ENCODE measurements at places on chromosomes 3 and 15. TPM values are rescaled to one million over a fixed set of nuclear protein-coding genes. Genes with fewer than 3 reads are reported as not detected.

Gene CRABP1
- not detected for total RNA-seq

DNA sequence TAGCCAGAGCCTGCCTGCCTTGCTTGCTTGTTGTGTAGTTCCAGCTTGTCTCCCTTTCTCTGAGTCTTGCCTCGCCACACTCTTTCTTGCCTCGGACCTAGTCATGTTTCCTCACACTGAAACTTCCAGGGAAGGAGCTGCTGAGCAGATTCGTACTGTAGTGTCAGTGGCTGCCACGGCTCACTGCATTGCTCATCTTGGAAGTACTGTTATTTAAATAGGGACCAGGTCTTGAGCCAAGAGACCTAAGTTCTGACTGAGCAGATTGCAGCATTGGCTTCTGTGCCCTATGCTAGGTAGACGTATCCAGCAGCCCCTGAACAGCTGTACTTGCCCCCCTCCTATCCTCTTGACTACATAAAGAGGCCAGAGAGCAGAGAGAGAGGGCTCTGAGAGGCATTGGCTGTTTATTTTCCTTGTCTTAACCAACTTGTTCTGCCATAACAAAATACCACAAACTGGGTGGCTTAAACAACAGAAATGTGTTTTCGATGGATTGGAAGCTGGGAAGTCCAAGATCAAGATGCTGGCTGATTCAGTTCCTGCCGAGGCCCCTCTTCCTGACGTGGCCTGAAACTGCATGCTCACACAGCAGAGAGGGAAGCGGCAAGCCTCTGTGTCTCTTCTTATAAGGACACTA lies 5.8 kb upstream of the RARRES1 start:
- peak; percentile 60 for DNase-seq

Gene GPR62
- not detected for total RNA-seq

DNA sequence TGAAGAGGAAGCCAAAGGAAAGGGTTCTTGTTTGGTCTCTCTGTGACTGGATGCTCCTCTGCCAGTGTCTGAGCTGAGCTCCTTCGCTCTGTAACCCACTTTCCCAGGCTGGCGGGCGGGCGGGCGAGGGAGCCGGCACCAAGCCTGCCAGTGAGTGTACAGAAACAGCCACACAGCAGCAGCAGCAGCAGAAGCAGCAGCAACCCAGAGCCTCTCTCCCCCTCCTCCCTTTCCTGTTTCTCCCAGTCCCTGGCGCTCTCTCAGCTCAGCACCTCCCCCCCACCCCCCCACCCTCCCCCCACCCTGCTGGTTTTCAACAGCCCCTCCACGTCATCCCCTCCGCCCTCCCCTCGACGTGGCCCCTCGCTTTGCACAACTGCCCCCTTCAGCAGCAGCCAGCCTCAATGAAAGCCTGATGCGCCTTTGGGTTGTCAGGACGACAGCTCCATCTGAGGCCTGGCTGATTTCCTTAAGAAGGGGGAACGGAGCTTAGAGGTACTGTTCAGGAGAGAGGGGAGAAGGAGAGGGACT lies at the start of gene LSAMP:
Gene LSAMP, minus strand, starts transcription at position 177 of the 531 bp plus-strand sequence.
- peak; percentile 63 for DNase-seq

GRCh38 chr15:98612490-98613110 lies 35.7 kb upstream of the IGF1R start:
- DNase-seq: no peak

GRCh38 chr3:60674870-60675269 lies 576.4 kb downstream of the FHIT start:
- no peak for DNase-seq

DNA sequence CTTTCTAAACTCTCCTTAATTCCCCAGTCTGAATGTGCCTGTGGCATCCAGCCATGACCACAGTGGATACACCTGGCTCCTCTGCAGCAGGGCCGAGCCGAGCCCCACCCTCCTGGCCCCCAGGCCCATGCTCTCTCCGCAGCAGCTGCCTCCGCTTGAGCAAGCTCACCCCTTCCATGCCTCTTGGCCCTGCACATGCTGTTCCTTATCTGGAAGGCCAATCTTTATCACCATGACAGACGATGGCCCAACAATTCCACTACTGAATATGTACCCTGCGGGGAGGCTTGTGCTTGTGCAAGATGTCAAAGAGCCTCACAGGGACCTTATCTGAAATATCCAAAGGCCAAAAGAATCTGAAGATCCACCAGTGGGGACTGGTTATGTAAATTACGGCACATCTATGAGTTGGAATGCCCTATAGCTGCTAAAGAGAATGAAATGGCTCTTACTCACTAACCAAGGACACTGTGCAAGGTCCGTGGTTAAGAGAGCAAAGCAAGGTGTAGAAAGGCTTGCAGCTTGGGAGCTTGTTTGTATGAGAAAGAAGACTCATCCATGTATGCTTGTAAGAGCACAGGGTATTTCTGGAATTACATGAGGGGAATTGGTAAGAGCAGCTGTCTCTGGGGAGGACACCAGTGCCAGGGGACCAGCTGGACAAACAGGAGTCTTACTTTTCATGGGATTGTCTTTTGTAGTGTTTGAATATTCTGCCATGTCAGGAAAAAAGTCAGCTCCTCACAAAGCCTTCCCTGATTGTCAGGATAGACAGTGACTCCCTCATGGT lies 55.2 kb downstream of the WNT7A start:
- peak; percentile 66 for DNase-seq

Gene MESP1
- total RNA-seq: 0.69 TPM

- DNase-seq: no peak
Observed at GRCh38 chr15:38899300-38899699, 334.7 kb upstream of the RASGRP1 start.

Gene SLCO2A1
- 87.8 TPM for total RNA-seq

Gene PCNP
- total RNA-seq: 223 TPM

GRCh38 chr3:3705090-3705775 lies 94.0 kb upstream of the LRRN1 start:
- DNase-seq: no peak

GRCh38 chr3:117398141-117398899 lies 688.7 kb downstream of the TUSC7 start:
- DNase-seq: no peak

- DNase-seq: no peak
Observed at GRCh38 chr3:189953551-189953950, 167.1 kb downstream of the P3H2 start.

- no peak for DNase-seq
Observed at GRCh38 chr3:98588065-98588464, 5.3 kb downstream of the CPOX start.

Gene ZNF80
- not detected for total RNA-seq

DNA sequence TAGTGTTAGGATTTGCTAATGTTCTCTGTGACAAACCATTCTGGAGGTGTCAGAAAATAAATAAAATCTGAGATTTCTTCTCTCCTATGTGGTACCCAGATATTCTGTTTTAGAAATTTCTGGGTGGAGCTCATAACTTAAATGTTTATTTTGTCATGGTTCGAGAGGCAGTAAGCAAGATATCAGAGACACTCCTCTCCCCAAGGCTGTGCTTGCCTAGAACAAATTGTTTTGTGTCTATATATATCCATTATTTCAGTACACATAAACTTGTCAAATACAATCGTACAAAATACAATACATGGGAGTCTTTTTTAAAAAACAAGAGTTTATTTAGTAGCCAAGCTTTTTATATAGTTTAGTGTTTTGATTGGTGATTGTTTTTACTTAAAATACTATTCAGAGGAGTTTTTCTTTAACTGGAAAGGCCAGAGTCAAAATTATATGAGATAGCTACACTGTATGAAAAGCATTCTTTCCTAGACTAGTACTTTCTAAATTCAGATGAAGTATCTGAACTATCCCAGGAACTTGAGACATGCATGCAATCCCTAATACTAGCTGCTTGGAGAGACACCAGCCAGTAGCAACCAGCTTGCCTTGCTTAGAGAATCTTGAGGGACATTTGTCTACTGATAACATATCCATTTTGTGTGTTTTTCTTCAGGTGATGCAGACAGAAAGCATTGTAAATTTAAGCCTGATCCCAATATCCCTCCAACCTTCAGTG lies 4.7 kb downstream of the EXOG start:
- DNase-seq: no peak

DNA sequence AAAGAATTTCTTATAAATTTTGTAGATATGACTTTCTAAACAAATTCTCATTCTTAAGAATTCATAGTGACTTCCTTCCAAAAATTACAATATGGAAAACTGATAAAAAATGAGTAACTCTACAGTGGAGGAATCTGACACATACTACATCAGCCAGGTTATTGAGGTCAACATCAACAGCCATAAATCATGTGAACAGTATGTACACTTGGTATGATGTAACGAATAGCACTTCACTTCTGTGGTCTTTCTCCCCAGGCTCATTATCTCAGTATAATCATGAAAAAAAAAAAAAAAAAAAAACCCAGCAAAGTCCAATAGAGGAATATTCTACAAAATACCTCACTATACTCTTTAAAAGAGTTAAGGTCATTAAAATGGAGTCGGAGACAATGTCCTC lies 111.2 kb upstream of the SUCLG2 start:
- DNase-seq: no peak

- DNase-seq: no peak
Observed at GRCh38 chr15:69609776-69610175, 157.2 kb downstream of the RPLP1 start.

DNA sequence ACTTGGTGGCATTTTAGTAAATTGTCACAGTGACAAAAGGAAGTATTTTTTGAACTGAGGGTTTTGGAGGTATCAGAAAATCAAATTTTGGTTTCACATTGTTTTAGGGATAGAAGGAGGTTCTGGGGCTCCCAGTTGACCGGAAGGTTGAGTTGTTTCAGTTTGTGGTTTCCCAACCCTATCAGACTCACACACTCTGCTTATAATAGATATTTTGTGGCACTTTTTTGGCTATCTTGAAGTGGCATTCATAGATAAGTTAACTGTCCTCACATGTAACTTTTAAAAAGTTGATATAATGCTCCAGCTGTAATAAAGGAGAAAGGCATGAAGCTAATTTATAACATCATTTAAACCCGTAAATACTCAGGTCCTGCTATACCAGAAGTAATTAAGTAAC lies 12.8 kb downstream of the ARMC8 start:
- DNase-seq: no peak

Gene NR2E3
- total RNA-seq: 0.19 TPM

DNA sequence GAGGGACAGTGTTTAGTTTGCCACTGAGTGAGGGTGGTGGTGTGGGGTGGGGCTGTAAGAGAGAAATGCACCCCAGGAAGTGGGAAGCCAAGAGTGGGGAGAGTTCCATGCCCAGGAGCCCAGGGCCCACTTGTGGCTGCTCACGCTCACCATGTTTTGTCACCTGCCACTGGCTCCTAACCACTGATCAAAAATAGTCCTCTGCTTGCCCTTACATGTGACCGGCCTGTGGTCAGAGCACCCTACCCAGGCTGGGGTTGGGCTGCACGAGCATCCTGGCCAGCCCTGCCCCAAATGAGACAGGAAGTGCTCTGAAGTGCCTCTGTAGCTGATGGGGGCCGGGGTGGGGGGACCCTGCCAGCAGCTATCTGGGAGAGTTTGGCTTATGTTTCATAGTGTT lies 216.3 kb downstream of the RPLP1 start:
- peak; percentile 67 for DNase-seq

Gene RYR3
- total RNA-seq: 9.9 TPM

DNA sequence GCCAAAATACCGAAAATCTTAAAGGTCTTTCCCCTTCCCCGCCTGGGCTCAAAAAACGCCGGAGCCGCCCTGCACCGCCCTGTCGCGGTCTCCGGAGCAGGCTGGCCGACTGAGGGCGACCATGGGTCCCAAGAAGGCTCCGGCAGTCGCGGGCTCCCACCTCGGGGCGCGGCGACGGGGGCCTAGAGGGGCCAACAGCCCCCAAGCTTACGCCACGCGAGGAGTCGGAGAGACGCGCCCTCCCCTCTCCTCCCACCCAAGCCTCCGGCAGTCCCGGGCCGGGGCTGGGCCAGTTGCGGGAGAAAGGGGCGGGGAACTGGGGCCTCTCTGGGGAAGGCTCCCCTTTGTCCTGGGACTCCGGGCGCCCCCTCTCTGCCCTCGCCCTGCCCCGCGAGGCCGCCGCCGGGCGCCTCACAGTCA lies 69.2 kb downstream of the GOLGA8B start:
- DNase-seq: no peak

- DNase-seq: no peak
Observed at GRCh38 chr3:68943753-68944500, 11.6 kb upstream of the TAFA4 start.

Gene CPEB1
- 8.0 TPM for total RNA-seq

Gene CELSR3
- 0.67 TPM for total RNA-seq

GRCh38 chr15:92934716-92935115 lies 34.6 kb downstream of the CHD2 start:
- DNase-seq: no peak

DNA sequence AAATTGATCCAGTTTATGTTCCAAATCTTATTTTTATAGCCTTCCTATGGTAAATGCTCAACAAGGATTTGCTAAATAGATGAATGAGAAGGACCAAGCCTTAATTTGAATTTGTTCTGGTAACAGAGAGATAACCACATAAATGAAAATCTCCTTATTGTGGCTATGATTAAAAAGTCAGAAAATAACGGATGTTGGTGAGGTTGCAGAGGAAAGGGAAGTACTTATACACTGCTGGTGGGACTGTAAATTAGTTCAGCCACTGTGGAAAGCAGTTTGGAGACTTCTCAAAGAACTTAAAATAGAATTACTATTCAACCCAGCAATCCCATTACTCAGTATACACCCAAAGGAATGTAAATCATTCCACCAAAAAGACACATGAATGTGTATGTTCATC lies 26.2 kb downstream of the AAGAB start:
- no peak for DNase-seq

GRCh38 chr15:39018966-39019365 lies 454.4 kb upstream of the RASGRP1 start:
- DNase-seq: no peak

Gene HIGD2B
- total RNA-seq: not detected

DNA sequence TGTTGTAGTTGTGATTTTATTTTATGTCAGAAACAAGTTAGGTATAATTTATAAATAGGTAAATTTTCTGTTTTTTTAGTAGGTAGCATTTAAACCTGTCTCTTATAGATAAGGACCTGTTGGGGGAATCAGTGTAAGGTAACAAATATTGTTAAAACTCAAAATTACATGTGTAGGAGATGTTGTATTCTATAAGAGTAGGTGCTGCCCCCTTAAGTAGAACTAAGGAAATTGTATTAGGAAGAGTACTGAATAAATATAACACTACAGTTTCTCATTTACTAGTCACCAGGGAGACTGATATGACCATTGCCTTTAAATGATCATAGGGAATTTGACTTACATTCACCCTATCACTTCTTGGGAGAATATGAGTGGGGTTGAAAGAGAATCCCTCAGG lies 31.2 kb downstream of the SLC25A36 start:
- DNase-seq: no peak

Gene RARB
- 8.9 TPM for total RNA-seq

DNA sequence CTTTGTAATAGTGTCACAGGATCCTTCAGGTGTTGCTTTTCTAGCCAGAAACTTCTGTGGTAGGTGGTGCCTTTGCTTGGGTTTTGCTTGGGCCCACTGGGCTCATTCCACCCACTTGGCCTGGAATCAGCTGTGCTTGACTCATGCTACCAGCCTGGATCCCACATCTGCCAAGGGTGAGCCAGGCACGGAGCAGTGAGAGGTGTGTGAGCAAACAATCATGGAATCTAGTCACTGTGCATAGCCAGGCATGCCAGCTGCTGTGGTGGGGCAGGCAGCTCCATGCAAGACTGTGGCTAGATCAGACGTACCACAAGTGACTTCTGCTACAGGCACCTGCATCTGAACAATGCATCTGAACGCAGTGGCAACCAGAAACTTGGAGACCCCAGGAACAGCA lies 275.9 kb downstream of the UBE2E2 start:
- DNase-seq: no peak

- no peak for DNase-seq
Observed at GRCh38 chr3:138289701-138290100, 40.0 kb downstream of the NME9 start.

Data from posterior vena cava (tissue), 2 donors.